Glomerular endothelial cell (primary cell): ENCODE measurements at places on chromosomes 12 and 14. TPM values are rescaled to one million over a fixed set of nuclear protein-coding genes. Genes with fewer than 3 reads are reported as not detected.

The C3AR1 gene
- total RNA-seq = 0.44 TPM in 1 of 2 replicates, not detected in the other

The TAPBPL gene
- total RNA-seq = 32.8 and 38.7 TPM in 2 replicates

The FSCB gene
- not detected in 2 replicates for total RNA-seq

- no peak for DNase-seq
Measured at GRCh38 chr14:33835677-33836076, 115.2 kb downstream of the EGLN3 start.

- DNase-seq = no peak
Measured at GRCh38 chr14:69261761-69262331, 1.9 kb downstream of the GALNT16 start.

GRCh38 chr12:42730291-42730690 is 140.7 kb upstream of the PRICKLE1 start:
- no peak for DNase-seq

DNA sequence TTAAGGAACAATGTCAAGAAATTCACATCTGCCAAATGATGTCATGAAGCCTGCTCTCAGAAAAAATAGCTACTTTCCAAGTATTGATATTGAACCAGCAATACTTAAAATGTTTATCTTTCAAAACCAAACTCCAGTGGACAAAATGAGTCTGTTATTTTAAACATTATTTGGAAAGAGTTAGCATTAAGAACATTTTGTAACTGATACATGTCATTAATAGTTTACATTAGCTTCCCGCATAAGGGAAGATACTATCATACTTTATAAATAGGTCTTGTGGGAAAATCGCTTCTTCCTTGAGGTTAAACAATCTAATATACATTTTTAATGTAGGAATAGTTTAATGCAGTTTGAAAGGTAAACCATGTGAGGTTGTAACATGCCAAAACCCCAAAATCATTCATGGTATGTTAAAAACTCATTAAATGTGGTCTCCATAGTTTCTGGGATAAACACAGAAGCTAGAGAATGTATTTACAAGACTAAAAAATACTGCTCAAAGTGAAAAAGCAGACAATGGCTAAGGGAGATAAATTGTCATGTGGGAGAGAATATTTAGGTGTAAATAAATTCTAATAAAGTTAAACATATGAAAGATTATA is 73.4 kb upstream of the ATP2B1 start:
- no peak for DNase-seq

- DNase-seq = no peak
Measured at GRCh38 chr14:25406818-25407217, 356.9 kb upstream of the STXBP6 start.

GRCh38 chr12:41962171-41962572 is 182.5 kb downstream of the GXYLT1 start:
- no peak for DNase-seq

The OR10A7 gene
- total RNA-seq = not detected in 2 replicates

- peak; percentile 10 for DNase-seq
Measured at GRCh38 chr12:132506328-132507160, 16.6 kb downstream of the FBRSL1 start.

DNA sequence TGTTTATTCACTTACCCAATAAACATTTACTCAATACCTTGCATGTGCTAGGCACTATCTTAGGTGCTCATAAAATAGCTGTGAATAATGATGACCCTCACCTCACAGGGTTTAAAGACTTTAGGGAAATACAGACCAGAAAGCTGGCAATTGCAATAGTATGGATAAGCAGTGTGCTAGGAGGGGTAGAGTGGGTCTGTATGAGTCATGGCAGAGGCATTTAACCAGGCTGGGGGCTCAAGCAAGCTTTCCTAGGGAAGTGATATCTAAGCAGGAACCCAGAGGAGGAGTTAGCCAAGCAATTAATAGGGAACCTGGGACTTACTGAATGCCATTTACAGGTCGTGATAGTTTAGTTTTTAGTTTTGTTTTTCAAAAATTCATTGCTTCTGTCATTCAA is 123.9 kb upstream of the CCDC198 start:
- no peak for DNase-seq

GRCh38 chr12:46124132-46124847 is 133.9 kb upstream of the SCAF11 start:
- no peak for DNase-seq

DNA sequence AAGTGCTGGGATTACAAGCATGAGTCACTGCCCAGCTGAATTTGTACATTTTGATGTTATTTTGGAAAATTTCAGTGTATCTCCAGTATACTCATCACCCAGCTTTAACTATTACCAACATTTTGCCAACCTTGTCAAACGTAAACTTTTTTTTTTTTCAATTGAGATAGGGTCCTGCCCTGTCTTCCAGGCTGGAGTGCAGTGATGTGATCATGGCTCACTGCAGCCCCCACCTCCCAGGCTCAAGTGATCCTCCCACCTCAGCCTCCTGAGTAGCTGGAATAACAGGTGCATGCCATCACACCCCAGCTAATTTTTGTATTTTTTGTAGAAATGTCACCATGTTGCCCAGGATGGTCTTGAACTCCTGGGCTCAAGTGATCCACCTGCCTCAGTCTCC is 29.2 kb downstream of the MDM2 start:
- no peak for DNase-seq

The LTBR gene
- 177 and 186 TPM in 2 replicates for total RNA-seq

DNA sequence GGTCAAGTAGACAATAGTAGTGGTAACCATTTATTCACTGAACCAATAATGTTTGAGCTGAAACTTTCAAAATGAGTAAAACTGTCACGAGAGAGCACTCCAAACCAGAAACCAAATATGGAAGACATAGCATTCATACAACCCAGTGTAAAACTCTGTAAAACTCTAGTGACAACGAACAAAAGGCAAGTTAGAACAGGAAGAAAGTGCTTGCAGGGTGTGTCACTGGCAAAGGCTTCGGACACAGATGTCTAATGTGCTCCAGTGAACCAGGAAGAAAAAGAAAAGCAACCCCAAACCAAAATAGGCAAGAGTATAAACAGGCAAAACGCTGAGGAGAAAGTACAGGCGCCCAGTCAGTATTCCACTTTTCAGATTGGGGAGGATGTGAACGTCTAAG is 79.3 kb upstream of the FZD10 start:
- no peak for DNase-seq

DNA sequence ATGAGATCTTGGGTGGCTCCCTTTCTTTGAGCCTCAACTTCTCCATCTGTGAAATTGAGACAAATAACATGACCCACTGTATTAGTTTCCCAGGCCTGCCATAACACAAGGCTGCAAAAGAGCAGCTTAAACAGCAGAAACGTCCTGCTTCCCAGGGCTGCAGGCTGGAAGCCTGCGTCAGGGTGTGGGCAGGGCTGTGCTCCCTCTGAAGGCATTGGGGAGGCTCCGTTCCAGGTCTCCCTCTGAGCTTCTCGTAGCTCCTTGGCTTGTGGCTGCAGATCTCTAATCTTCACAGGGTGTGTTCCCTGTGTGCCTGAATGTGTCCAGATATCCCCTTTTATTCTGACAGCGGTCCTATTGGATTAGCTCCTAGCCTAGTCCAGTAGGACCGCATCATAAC is 147.1 kb downstream of the VRK1 start:
- DNase-seq = no peak

GRCh38 chr14:29236401-29236800 is 469.8 kb downstream of the FOXG1 start:
- DNase-seq = no peak

DNA sequence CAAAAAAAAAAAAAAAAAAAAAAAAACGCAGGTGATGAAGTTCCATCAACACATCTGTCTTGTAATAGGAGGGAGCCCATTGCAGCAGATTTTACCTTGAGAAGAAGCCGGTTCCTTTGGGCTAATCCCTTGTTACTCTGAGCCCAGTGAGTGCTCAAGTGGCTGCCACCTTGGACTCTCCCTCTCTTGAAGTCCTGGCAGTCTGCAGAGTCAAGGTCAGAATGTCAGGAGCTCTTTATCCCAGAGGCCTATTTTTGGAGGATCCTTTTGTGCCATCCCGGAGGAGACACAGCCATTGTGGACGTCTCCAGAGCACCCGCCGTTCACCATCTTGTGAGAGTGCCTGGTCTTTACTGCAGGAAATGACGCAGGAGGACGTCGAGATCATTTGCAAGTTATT is 344.2 kb upstream of the FKBP4 start:
- no peak for DNase-seq

DNA sequence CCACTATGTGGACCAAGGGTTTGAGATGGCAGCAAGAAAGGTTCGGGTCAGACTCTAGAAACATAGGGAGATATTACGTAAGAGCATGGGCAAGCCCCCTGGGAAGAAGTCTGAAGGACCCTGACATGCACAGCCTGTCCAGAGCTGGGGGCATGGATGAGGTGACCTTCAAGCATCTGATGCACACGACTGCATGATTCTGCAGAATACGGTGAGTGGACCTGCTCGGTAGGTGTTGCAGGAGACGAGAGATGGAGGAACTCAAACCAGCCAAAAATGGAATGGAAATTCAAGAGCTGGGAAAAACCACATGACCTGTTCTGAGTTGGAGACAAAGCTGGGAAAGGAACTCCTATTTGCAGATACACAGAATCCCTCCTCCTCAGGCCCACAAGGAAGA is 43.6 kb downstream of the ANO2 start:
- no peak for DNase-seq

The NPAS3 gene
- total RNA-seq = 0.34 and 0.93 TPM in 2 replicates

- DNase-seq = no peak
Measured at GRCh38 chr14:85595981-85596380, 66.0 kb downstream of the FLRT2 start.

The MIS18BP1 gene
- 10.1 and 26.7 TPM in 2 replicates for total RNA-seq

The TAS2R50 gene
- total RNA-seq = 0.15 and 2.0 TPM in 2 replicates

DNA sequence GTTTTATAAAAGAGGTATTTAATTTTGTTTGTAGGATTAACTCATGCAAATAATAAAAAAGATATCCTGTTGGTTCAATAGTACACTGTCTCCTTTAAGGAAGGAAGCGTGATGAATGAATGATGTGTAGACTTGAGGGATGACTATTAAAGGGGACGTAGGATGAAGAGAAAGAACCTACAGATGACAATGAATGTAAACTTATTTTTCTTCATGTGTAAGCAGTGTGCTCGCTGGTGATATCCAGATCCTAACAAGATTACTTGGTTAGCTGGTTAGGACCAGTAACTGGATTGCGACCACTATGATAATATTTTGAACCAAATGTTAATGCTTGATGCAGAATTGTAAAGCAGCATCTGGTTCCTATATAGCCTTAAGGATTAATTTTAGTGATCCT is 2.6 kb downstream of the ARF6 start:
- no peak for DNase-seq

DNA sequence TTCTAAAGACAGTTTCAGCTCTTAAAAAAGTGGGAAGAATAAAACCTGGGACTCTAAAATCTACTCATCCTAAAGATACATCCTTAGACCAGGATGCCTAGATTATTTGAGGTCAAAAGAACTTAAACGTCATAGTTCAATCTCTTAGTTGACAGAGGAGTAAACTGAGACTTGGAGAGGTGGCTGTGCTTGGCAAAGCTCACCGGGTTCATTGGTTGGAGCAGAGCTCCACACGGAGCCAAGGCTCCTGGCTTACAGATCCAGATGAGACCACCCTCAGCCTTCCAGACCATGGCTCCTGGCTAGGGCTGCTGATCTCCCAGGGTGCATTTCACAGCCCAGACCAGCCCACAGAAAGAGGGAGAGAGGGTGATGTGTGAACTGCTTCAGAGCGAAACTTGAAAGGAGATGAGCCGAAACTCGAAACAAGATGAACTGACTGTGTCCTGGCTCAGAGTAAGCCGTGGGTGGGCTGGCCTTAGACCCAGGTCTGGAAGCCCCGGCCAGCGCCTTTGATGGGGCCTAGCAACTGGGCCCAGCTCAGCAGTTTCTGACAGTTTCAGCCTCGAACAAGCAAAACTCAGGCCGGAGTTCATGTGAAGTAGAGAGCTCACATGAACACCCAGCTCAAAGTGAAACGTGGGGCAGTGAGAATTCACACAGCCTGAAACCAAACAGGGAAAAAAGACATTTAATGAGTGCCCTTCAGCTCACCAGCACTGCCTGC is 1044.8 kb downstream of the BCL11B start:
- DNase-seq = no peak

DNA sequence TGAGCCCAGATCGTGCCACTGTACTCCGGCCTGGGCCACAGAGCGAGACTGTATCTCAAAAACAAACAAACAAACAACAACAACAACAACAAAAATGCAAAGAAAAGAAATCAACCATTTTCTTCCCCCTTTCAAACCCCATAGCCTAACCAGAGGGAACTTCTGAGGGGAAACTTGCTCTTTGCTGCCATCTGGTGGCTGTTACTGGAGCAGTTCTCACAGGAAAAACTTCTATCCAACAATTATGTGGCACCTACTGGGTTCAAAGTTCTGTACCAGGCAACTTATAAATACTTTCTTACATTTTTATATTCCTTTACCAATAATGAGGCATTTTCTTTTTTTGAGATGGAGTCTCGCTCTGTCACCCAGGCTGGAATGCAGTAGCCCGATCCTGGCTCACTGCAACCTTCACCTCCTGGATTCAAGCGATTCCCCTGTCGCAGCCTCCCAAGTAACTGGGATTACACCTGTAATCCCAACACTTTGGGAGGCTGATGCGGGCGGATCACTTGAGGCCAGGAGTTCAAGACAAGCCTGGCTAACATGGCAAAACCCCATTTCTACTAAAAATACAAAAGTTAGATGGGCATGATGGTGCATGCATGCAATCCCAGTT is 50.9 kb upstream of the BICDL1 start:
- DNase-seq = peak; percentile 51

DNA sequence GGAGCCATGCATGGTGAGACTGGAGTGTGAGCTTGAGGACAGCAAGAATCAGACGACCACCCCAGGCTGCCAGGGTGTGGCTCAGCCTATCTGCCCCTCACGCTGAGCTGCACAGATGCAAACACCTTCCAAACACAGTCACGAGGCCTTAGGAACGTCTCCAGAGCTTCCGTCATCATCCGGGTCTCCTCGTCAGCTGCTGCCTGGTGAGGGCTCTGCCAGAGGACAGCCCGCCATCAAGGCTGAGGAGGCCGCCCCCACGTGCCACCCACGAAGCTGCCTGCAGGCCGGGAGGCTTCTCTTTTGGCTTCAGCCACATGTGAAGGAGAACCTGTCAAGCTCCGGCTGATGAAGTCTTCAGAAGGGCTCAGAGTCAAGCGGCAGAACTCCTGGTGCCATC is 13.4 kb downstream of the DDX51 start:
- DNase-seq = no peak

GRCh38 chr14:73816393-73816816 is 35.2 kb upstream of the PTGR2 start:
- DNase-seq = no peak

GRCh38 chr14:56798447-56799342 is 11.6 kb downstream of the OTX2 start:
- no peak for DNase-seq

GRCh38 chr12:43836475-43836989 is 651 bp downstream of the TMEM117 start:
- DNase-seq = peak; percentile 7

- DNase-seq = no peak
Measured at GRCh38 chr14:22623047-22623446, 21.1 kb downstream of the OR6J1 start.

DNA sequence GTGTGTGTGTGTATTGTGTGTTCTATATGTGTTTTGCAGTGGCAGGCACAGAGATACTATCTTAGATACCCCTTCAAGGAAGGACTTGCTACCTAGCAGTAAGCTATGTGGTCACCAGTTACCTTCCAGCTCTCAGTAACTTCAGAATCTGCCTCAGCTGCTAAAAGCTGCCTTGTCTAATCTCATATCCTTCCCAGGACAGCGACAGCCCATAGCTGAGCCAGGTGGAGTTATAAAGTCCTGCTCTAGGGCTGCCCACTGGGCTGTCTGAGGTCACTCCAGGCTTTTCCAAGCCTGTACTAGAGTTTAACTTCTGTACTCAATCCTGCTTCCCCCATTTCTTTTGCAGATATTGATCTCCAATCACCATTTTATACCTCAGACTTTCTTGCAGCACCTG is 942.6 kb downstream of the GALC start:
- DNase-seq = no peak

The RPGRIP1 gene
- total RNA-seq = not detected in 2 replicates

- no peak for DNase-seq
Measured at GRCh38 chr14:74973003-74973653, 17.7 kb upstream of the PGF start.
